ENCODE measurements at places on chromosomes 4 and X.

- DNase-seq = no peak
These were observed 505.1 kb downstream of the PPARGC1A start for GRCh38 chr4:23384741-23385140.

DNA sequence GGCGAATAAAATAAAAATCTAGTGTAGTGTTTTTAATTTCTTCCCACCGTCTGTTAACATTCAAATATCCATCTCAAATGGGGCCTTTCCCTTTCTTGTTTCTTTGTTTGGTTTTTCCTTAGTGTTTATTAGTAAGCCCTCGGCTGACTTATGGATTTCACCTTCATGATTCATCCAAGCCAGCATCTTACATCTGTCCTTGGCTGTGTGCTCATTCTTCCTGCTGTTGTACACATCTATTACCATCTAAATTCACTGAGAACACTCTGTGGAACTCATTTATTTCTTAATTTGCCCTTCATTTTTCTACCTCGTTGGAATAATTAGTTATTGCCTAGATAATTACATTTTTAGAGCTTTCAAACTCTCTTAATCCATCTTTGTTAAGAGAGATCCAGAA is 84.9 kb downstream of the SPCS3 start:
- DNase-seq = no peak

DNA sequence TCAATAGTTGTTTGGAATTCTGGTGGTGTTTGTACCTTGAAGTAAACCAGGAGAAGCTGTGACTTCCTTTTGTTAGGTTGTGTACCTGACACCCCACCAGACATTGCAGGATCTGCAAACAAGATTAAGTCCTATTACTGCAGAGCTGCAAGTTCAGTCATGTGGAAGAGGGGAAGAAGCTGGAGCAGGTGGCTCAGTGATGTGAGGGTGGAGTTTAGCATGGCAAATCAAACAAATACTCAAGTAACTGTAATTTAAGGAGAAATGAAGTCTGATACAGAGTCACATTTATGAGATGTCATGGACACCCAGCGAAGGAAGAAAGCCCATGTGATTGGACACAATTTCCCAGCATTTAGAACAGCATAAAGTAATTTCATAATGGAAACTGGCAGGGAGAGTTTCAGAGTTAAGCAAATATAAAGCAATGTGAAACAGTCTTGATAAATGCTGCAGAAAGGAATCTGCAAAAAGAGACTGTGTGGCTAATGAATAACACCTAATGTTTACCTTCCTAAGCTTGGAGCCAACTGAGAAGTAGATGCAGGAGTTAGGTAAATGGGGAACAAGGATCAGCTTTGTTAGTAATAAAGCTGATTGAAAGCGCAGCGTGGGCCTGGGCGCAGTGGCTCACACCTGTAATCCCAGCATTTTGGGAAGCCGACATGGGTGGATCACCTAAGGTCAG is 249.1 kb downstream of the GBA3 start:
- no peak for DNase-seq

GRCh38 chr4:182978152-182978827 is 61.1 kb upstream of the DCTD start:
- DNase-seq = no peak

GRCh38 chr4:8639021-8639420 is 46.5 kb downstream of the CPZ start:
- no peak for DNase-seq

DNA sequence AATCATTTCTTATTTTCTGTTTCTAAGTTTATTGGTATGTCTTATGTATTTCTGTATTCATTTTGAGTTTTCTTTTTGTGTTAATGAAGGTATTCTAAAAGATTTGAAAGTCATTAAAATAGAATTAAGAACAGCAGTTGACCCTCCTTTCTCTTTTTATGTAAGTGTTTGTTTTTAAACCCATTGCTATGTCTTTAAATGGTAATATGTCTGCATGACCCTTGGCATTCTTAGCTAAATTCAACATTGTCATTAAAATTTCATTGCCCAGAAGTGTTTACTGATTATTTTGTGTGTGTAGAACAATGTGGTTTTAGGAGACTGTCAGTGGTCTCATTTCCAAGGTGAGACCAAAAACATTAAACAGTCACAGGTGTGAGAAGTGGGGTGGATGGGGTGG is 197.8 kb downstream of the PCDH7 start:
- no peak for DNase-seq

- DNase-seq = no peak
These were observed 34.4 kb upstream of the EFNB1 start for GRCh38 chrX:68794461-68794860.

- no peak for DNase-seq
These were observed 23.8 kb downstream of the HTRA3 start for GRCh38 chr4:8293131-8293975.

GRCh38 chrX:123277347-123277746 is 93.3 kb downstream of the GRIA3 start:
- no peak for DNase-seq

GRCh38 chr4:183478123-183478522 is 26.7 kb upstream of the ING2 start:
- no peak for DNase-seq

DNA sequence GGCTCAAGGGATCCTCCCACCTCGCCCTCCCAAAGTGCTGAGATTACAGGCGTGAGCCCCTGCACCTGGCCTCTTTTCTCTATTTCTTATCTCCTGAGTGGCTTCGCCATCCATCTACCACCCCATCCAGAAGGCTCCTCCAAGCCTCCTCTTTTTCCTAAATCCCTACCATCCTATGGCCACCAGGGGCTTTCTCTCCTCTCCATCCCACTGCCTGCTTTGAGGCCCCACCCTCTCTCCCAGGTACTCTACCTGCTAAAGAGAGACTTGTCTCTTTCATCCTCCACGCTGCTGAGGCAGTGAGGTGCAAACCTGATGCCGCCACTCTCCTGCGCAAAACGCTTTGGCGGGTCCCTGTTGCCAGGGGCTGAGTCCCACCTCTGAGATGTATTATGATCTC is 7.0 kb downstream of the RS1 start:
- no peak for DNase-seq

DNA sequence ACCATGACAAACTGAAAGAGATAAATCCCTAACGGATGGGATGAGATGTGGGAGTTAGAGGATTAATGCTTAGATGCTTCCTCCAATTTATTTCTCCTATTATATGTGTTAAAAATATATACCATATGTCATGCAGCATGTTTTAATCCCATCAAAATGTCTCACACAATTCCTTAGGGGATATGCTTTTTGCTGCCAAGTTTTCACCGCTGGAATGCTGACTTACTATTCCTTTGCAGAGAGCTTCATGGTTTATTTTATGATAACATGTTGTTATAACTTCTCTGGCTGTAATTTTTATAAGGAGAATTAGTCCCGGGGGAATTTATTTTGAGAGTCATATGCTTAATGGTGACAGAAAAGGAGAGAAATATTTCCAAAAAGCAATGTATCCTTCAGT is 670.3 kb downstream of the IL1RAPL1 start:
- DNase-seq = no peak

GRCh38 chrX:118756101-118756500 is 28.7 kb downstream of the IL13RA1 start:
- no peak for DNase-seq

- no peak for DNase-seq
These were observed 553.3 kb upstream of the MAGEB2 start for GRCh38 chrX:29662101-29662500.

GRCh38 chrX:55742649-55743048 is 25.1 kb downstream of the RRAGB start:
- no peak for DNase-seq

- no peak for DNase-seq
These were observed 249.2 kb downstream of the IDS start for GRCh38 chrX:149255860-149256259.

DNA sequence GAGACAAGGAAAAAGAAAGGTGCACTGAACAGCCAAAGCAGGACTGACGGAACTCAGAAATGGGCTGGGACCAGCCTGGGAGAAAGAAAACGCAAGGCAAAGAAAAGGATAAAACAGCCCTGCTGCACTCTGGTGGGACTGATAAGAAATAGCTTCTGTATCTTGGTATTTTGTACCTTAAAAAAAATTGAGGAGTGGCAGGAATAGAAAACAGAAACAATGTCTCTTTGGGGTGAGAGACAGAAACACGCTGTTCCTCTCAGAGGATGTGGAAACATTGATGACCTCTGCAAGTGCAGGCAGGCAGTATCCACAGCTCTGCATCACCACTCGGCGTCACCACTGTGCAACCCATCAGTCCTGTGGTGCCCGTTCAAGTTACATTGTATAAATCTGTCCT is 152.5 kb upstream of the SPRY1 start:
- no peak for DNase-seq

Data from stimulated activated CD8-positive, alpha-beta memory T cell treated with anti-CD3 and anti-CD28 coated beads, Interleukin-7, amount 100 ng/mL, for 1 hour (primary cell).